NCI-H774 (cell line): ENCODE measurements at places on chromosomes 7 and 10.

DNA sequence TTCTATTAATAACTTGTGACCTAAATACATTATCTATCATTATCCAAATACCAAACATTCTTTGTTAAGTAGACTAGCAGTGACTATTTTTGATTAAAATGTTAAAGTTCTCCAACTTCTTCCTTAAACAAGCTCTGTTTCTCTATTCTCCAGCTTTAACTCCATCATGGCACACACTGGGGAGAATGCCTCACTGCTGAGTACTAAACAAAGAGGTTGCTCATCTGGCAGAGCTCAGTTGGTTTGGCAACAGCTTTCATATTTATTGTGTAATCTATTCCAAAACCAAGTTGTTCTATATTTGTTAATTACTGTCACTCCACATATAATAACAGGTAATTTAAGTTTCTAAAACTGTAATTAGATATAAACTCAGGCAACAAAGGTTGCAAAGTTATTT lies 89.6 kb downstream of the USP6NL start:
- no peak for DNase-seq

GRCh38 chr10:3095373-3096139 lies 28.2 kb downstream of the PFKP start:
- DNase-seq, result no peak

GRCh38 chr10:12790270-12790669 lies 211.2 kb downstream of the CCDC3 start:
- no peak for DNase-seq

GRCh38 chr10:11603741-11604140 lies 7.7 kb downstream of the USP6NL start:
- DNase-seq, result no peak

GRCh38 chr7:24659505-24659904 lies 86.3 kb downstream of the PALS2 start:
- DNase-seq, result no peak

- DNase-seq, result peak; percentile 58
Measured at GRCh38 chr7:12524794-12525386, 45.6 kb upstream of the SCIN start.

DNA sequence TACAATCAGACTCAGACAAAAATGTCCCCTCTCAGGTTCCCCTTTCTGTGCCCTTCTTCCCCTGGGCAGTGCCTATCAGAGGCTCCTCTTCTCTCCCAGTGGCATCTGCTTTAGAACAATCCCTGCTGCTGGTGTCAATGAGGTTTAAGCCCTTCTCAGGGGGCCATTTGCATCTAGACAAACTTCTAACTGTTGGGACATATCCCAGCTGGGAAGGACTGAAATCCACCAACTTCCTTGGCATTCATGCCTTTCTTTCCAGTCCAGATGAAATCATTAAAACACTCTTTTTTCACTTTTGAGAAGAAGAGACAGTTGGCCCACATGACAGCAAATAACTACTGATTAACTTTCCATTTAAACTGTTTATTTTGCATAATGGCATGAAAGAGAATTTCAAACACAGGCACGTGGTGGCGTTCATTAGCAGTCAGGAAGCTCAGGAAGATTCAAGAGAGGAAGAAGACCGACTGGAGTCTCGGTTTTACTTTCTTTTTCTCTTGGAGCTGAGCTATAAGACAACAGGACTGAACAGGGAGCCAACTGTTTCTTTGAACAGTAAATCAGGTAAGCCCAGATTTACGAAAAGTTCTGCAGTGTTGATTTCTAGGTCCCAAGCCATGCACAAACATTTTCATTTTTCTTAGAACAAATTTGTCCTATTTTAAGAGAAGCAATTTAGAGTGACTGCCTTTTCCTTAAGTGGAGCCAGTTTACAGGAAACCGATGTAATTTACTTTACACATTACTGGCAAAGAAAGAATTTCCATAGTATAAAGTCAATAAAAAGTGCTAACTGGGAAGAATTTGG lies at the start of gene GIMAP2:
Gene GIMAP2 (plus strand): TSS at position 488 of the 811 bp plus-strand sequence. CDS start 1,354 bp downstream, outside the sequence.
- no peak for DNase-seq

DNA sequence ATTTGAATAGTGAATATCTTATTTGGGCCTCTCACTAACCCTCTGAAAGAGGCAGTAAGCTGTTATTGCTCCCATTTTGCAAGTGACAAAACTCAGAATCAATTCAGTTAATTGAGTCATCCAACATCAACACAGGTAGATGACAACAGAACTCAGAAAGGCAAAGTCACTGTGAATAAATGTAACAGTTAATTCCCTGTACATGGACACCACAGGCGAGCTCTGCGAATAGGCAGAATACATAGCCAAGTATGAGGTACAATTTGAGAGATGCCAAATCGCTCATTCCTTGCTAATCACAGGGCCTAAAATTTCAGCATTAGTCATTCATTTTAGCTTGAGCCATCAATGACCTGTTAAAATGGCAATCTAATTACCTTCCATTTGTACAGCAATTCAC lies 52.6 kb upstream of the HECTD2 start:
- no peak for DNase-seq

DNA sequence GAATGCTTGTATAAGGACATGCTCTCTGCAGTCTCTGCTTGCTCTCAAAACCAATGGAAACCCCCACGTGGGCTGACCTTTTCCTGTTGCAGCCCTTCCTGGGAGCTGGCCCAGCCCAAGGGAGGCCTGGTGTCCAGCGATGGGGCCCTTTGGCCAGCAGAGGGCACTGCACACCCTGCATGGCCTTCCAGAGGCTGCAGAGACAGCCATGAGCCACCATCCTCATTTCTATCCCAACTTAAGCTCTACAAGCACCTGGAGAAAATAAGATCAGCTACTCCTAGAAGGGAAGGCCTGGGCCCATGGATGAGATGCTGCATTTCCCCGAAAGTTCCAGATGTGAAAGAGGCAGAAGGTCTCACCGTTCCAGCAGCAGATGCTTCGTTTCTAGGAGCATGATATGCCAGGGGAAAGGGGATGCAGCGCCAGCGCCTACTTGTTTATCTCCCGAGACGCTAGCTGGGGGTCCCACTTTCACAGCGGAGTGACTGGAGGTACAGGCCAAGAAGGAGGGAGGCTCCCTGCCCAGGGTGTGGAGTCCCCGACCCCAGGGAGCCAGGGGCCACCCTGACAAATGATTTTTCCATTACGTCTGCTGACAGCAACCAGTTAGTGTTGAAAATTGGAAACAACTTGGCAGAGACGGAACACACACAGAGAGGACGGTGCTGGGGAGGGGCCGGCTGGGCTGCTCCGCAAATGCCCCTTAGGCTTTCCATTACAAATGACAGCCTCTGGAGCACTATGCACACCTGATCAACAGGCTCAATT lies 106.4 kb downstream of the ZRANB1 start:
- DNase-seq, result peak; percentile 21

DNA sequence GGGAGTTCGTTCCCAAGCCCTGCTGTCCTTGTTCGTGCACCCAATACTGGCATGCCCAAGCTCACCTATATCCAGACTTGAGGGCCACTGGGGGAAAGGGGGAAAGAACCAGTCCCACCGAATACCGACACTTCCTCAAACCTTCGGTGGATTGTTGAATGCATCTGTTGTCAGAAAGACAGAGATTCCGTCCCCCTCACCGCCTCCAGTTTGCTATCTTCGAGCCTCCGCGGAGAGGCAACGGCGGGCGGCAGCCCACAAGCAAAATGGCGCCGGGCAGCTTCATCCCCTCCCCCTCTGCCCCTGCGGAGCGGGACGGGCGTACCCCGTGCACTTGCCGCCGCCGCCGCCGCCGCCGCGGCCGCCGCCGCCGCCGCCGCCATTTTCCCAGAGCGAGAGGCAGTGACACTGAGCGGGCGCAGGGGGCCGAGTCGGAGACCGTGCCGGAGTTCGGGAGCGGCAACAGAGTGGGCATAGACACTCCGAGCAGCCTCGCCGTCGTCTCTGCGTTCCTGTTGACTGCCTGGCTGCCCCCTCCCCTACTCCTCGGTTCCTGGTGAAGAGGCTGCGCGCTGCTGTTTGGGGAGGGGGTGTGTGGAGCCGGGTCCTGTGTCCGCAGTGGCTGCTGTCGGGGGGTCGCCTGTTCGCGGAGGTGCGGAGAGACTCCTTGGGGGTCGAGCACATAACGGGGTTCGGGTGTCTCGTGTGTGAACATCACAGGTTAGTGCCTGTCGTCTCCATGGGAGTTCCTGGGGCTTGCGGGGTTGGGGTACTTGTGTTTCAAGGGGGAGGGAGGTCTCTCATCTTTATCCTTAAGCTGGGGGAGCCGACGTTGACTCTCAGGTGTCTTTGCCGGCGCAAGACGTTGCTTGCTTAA lies at the start of gene KMT2E:
Gene KMT2E (plus strand): TSS at position 390 of the 877 bp plus-strand sequence. CDS start 26,748 bp downstream, outside the sequence.
- DNase-seq, result peak; percentile 80

- DNase-seq, result no peak
Measured at GRCh38 chr7:24866004-24866615, 108.8 kb upstream of the GSDME start.

GRCh38 chr7:98196706-98197605 lies 14.3 kb upstream of the BHLHA15 start:
- no peak for DNase-seq

- no peak for DNase-seq
Measured at GRCh38 chr10:88525371-88526069, 57.6 kb downstream of the RNLS start.

DNA sequence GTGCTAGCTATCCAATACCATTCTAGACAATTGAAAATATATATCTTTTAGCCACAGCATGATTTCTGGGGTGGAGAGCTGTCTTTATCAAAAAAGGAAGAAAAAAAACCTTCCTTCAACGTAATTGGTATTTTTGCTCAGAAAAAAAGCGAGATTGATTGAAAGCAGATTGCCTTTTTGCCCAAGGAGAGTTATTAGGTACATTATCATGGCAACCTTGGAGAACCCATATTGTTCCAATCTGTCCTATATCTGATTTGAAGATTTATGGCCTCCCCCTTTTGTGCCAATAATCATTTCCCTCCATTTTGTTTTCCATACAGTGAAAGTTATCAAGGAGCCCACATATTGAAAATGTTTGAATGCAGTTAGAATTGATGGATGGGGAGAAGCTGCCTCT lies 544.5 kb downstream of the KCNMA1 start:
- no peak for DNase-seq

DNA sequence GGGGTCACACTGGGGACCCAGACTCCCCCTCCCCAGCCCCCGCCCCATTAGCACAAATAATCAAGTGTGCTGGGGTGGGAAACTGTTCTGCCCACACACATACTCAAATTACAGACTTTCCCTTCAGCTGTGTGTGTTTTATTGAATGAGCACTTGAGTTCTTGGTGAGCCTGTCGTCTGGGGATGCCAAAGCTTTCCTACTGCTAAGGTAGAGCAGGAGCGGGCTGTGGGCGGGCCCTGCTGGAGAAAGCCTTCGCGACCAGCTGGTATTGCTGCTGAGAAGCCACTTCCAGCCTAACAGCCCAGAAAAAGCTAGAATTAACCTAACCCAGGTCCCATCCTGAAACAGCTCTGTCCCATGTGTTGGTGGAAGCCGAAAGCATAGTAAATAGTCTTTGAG lies 87.0 kb upstream of the KMT2E start:
- no peak for DNase-seq

DNA sequence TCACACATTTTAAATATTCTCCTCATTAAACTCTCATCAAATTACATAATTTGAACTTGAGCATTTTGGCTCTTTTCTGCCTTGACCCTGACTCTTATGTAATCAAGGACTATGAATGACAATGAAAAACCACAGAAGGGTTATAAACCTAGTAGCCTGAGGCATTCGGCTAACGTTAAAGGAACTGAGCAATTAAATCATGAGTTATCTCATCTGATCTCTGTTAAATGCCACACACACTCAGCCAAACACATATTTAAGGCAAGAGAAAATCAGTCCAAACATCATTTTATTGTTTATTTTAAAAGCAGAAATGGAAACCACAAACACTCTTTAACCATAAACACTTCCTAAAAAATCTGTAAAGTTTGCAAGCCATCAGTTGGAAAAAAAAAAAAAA lies 204.3 kb downstream of the DGKI start:
- no peak for DNase-seq

- DNase-seq, result no peak
Measured at GRCh38 chr7:132430861-132431822, 145.1 kb downstream of the PLXNA4 start.

DNA sequence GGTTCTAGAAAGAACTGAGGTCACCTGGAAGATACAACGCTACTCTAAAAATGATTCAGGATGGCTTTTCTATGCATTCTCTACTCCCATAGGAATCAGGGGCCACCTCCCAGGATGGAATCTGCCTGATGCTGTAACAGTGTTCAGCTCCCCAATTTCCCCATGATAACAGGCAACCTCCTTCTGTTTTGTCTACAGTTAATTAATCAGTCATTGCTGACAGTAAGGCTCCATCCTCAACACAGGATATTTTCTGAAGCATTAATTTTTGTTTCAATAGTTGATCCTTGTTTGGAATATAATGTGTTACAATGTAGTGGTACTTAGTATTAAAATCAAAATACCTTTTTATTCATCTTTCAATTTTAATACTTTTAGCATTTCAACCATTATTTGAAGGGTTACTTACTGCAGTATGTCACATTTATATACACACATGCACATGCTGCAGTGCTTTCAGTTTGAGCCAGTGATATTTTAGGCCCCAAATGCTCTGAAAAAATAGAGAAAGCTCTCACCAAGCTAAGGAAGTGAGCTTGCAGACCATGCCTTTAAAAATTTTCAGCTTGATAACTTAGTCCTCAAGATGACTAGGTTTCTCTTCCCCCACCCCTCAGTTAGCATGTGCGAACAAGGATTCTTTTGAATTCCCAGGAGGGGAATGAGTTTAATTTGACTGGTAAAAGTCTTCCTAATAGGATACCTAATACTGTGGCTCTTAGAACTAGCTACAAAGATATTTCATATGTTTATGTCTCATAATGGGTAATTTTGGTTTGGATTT lies 592 bp upstream of the PIK3CG start:
- DNase-seq, result no peak

DNA sequence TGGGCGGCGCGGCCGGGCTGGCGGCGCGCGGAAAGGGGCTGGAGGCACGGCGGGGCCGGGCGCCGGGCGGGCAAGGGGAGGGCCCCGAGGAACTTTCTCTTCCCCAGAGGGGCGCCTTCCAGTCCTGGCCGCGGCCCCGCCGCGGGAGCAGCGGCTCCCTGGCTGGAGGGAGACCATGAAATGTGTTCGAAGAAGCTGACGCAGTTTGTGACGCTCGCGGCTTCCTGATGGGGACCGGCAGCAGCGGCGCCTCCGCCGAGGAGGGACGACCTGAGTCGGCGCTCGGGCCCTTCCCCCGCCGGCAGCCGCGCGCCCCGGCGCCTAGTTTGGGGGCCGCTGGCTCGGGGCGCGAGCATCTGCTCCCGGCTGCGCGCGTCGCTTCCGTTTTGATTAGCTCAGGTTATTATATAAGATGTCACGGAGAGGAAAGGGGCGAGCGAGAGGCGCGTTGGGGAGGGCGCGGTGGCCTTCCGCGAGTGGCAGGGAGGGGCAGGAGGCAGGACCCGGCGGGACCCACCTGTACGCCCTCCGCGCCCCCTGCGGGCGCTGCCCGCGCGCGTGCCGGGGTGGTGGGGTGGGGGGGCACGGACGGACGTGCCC lies 57.1 kb upstream of the PCGF5 start:
- peak; percentile 13 for DNase-seq
